Activated naive CD4-positive, alpha-beta T cell treated with anti-CD3 and anti-CD28 coated beads, Interleukin-2, amount 50 U/mL, for 16 hours (primary cell): ENCODE measurements at places on chromosomes 1 and 21.

- DNase-seq, result no peak
Observed at GRCh38 chr1:56958526-56958925, 7.3 kb downstream of the C8B start.

DNA sequence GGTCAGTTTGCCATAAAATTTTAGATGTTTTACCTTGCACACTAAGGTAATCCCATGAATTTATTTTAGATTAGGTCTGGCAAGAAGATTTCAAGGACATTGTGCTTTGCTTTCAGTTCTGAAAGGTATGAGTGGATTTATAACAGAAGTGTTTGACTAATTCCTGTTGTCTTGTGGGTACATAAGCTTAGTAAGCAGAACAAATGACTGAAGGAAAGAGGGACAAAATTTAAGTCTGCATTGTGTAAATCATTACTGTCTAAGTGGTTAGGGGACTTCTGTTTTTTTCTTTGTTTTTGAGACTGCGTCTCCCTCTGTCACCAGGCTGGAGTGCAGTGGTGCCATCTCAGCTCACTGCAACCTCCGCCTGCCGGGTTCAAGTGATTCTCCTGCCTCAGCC lies 60.1 kb downstream of the PKN2 start:
- DNase-seq, result no peak

GRCh38 chr1:9038881-9039760 lies 12.9 kb upstream of the SLC2A7 start:
- no peak for DNase-seq

GRCh38 chr1:20192364-20192763 lies 6.0 kb upstream of the PLA2G2C start:
- no peak for DNase-seq

DNA sequence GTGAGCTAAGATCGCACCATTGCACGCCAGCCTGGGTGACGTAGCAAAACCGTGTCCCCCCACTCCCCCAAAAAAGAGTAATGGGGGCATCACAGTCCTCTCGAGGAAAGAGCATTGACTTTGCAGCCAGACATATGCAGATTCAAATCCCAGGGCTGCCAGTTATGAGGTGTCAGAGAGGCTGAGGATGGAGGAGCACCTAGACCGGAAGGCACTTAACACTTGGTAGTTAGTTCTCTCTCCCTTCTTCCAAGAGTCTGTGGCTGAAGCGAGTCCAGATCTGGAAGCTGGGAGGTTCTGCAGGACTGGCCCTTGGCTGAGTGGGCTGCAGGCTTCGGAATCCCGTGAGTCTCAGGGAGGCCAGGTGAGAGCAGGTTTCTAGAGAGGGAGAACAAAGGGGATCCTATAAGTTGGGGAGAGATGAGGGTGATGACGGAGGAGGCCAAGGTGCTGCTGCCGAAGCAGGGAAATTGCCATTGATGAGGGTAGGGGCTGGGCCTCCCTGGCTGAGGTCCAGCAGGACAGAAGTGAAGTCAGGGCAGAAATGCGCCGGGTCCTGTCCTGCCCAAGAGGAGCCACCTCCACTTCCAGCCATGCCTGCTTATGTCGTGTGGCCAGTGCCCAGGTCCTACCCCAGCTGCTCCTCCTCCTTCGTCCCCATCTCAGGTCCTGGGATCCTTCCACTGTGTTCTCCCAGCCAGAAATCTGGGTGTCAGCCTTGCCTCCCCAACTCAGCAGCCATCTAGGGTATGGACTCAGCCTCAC lies 13.3 kb upstream of the SPOCD1 start:
- no peak for DNase-seq

DNA sequence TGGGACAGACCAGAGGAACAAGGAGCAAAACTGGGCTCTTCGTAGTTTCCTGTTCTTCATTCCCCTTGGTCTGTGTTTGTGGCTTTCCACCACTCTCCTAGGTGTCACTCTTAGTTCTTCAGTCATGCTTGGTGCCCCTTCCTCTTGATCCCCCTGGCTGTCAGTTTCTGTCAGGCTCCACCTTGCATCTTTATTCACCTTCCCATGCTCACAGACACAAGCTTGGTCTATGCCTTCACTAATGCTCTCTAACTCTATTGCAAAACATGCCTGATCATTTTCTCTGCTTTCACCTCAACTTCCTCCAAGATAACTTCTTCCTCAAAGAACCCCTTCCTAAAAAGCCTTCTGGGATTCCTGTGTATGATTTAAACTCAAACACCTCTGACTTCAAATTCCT lies 122.9 kb downstream of the GLUL start:
- no peak for DNase-seq

- DNase-seq, result no peak
Observed at GRCh38 chr1:2352897-2353550, 38.3 kb downstream of the MORN1 start.

- DNase-seq, result no peak
Observed at GRCh38 chr1:150256198-150256553, 1.4 kb upstream of the CA14 start.

DNA sequence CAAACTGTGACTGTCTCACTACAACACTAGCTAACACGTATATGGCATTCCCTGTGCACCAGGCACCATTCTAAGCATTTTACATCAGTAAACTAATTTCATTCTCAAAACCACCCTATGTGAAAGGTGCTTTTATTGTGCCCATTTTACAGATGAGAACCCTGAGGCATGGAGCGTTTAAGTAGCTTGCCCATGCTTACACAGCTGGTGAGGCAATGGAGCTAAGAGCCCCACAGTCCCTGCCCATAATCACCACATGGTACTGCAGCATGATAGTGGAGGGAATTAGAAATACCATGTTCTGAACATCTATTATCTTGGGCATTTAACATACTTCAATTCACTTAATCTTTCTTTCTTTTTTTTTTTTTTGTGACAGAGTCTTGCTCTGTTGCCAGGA lies 31.1 kb upstream of the KLHDC8A start:
- DNase-seq, result no peak

GRCh38 chr1:152325111-152325510 lies at the start of gene FLG:
Gene FLG, minus strand, starts transcription at chr1:152325239. Its CDS starts 9,783 bp downstream, at chr1:152315456.
- no peak for DNase-seq

GRCh38 chr1:49597436-49597835 lies 426.3 kb downstream of the AGBL4 start:
- DNase-seq, result no peak

DNA sequence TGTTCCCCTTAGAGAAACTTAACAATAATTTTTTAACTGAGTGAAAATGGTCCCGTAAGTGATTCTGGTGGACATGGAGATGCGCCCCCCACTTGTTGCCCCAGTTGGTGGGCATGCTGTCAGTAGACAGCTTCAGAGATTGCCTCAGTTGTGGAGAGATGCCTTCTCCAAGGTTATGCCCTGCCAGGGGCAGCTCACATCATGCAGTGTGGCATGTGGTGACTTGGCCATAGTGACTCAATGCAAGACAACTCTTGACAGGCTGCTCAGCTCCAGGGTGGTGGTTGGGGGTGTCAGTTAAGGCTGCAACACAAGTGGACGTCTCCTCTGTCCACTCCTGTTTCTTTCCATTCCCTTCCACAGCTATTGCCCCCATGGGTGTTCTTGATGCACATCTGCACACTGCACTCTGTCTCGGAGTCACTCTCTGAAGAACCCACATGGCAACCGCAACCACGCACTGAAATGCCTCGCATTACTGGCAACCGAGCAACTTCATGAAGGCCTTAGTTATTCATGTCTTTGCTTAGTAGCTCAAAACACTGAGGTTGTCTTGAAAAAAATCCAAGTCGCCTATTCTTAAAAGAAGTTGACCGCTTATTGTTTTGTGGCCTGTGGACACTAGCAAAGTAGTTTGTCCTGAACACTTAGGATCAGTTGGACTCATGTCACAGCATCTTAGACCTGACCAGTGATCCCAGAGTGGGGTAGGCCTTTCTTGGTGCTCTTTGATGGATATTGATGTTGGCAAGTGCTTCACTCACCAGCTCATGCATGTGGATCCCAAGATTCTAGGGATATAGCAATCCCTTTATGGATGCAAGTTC lies 54.8 kb upstream of the USP1 start:
- no peak for DNase-seq

DNA sequence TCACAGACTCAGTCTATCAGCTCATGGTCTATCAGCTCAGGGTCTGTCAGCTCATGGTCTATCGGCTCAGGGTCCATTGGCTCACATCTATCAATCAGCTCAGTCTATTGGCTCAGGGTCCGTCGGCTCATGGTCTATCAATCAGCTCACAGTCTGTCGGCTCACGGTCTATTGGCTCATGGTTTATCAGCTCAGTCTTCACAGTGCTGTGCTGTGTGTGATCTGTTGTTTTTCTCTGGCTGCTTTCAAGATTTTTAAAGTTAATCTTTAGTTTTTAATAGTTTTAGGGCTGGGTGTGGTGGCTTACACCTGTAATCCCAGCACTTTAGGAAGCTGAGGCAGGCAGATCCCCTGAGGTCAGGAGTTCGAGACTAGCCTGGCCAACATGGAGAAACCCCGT lies 14.4 kb downstream of the C1orf159 start:
- DNase-seq, result no peak

GRCh38 chr1:199403531-199404116 lies 623.9 kb upstream of the NR5A2 start:
- DNase-seq, result no peak

DNA sequence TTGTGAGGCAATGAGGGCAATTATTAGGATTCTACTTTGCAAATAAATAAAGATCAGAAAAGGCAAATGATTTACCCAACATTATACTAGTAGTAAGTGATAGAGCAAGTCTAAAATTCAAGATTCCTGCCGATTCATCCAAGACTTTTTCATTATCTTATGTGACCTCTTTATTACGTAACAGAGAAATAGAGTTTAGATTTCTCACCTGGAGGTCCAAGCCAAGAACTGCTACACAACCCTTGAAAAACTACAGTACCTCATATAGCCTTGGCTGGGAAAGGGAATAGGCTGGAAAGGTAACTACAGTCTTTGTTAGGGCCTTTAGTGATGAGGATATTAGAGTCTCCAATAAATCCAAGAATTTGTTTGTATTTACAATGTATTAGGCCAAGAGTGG lies 13.3 kb downstream of the EEIG2 start:
- no peak for DNase-seq

DNA sequence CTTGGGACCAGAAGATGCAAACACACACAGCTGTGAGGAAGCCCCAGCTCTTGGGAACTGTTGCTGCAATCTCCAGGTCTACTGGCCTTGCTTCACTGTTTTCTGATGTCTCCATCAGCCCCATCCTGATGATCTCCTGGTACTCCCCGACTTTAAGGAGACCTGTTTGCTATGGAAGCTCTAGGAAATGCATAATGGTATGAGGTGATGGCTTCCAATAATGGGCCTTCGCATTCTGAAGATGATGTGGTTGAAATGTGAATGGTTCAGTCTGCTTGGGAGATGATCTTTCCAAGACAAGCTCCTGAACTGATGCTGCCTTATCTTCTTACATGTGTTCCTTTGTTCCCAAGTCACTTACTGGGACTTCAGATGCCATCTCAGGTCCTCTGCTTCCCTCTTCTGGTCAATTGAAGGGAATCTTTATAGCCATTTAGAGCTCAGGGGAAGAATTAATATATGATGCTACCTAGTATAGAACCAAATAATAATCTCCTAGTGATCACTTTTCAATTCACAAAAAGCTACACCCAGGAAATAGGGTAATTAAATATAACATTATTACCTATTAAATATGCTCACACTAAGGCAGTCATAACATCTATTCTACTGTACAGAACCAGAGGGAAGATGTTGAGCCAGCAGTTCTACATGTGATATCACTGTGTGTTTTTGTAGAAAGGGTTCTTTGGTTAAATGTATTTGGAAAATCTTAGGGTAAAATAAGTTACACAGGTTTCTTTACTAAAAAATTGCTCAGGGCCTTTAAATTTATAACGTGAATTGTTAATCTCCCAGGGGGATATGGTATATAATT lies 73.9 kb upstream of the VTCN1 start:
- DNase-seq, result no peak

DNA sequence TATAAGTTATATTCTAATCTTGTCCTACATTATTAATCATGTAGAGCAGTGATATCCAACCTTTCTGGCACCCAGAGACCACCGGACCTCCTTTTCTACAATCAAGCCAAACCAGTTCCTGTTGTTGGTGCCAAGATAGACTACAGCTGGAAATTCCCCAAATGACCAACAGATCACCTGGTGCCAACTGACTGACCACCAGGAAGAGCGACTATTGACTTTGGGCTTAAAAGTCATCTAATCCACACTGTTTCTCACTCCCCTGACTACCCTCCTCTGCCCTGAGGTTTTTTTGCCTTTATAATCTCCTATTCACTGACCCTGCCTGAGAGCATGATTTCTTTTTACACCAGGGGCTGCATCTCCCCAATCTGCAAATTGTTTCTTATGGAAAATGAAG lies 425.2 kb downstream of the TTLL7 start:
- no peak for DNase-seq

GRCh38 chr1:248783367-248783766 lies 27.8 kb upstream of the LYPD8 start:
- no peak for DNase-seq

DNA sequence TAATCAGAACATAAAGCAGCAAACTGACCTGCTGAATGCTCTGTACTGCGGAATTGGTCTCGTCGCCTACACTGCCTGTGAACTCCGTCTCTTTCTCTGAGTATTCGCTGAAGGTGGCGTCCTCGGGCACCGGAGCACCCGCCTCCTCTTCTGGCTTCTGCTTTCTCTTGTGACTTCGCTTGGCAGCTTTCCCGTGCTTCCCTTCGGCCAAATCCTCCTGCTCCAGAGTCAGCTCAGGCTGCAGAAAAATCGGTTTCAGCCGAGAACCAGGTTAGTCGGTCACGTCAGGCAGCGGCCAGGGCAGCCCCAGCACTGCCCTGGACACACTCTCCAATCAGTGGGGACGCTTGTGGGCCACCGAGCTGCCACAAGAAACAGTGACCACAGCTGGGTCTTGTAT lies 35.8 kb upstream of the RIPK4 start:
- DNase-seq, result no peak

DNA sequence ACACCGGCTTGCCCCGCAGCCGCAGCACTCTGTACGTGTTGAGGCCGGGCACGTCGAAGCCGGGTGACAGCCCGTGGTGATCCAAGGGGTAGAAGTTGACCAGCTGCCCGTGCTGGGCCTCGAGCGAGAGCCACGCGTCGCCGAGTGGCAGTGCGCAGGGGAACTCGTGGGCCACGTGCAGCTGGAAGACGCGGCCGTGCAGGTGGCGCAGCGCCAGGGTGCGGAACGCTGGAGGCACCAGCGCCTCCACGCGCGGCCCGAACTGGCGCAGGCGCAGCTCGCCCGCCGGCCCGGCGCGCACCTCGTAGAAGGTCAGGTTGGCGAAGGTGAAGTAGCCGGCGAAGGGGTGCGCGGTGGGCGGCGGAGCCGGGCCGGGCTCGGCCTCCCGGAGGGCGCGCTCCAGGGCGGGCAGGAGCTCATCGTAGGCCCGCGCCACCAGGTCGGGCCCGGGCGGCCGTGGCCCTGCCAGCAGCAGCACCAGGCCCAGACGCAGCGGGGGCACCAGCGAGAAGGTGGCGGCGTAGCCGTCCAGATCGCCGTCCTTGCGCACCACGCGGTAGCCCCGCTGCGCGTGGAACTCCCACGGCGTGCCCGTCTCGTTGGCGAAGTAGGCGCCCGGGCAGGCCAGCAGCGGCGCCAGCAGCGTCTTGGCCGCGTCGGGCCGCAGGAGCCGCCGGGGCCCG lies 19.5 kb downstream of the LACTBL1 start:
- no peak for DNase-seq
